HFFc6 (cell line): ENCODE measurements at places on chromosomes 12 and 14. TPM values are rescaled to one million over a fixed set of nuclear protein-coding genes. Genes with fewer than 3 reads are reported as not detected.

The LIN7A gene
- 14.8 to 23.4 TPM (median 15.8 TPM) in 3 replicates for total RNA-seq

The TEAD4 gene
- 19.9 to 24.7 TPM (median 20.5 TPM) in 3 replicates for total RNA-seq

The DPPA3 gene
- not detected in 3 replicates for total RNA-seq

The RAD9B gene
- total RNA-seq, result 0.74 to 1.4 TPM (median 0.90 TPM) in 3 replicates

DNA sequence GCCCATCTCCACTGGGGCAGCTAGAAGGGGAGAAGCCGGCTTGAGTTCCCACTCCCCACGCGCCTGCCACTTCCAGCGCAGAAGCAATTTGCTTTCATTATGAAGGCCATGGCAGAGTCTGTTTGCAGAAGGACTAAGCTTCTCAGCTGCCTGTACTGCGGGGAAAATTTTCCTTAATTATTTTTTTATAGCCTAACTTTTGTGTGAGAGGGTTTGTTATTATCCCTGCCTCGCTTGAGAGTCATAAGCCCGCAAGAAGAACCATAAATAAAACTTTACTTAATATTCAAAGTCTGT lies 56.0 kb upstream of the DLK1 start:
- DNase-seq, result no peak
- H3K4me3 ChIP-seq, result no peak overlapping the region
- H3K27ac ChIP-seq, result no peak overlapping the region
- no peaks in the 10 kb centered on the region for H3K36me3 ChIP-seq

- H3K4me1 ChIP-seq, result peaks cover 13% of the 10 kb centered on the region
- DNase-seq, result no peak
- H3K4me3 ChIP-seq, result no peak overlapping the region
- no peak overlapping the region for H3K27ac ChIP-seq
Observed at GRCh38 chr12:31029468-31029867, 44.2 kb upstream of the DDX11 start.

DNA sequence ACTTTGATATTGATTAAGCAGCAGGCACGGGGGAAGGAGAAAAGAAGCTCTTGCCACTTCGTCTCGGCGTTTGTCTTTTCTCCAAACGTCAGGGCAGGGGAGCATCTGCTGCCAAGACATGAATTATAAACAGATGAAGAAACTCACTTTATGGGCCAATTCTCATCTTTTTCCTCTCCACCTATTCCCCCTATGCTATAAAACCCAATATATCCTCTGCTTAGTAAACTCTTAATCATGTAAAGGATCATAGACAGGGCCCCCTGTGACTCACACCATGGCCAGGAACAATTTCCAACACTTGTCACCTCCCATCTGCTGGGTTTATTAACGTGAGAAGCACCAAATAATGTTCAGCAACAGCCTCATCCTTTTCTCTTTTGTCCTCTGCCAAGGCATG lies 1092.1 kb upstream of the TMEM132C start:
- H3K4me1 ChIP-seq, result peaks cover 45% of the 10 kb centered on the region
- no peaks in the 10 kb centered on the region; the same call in 1 of the 2 replicates for H3K27me3 ChIP-seq
- peak overlapping the region; percentile 34; the same call in 1 of the 2 replicates for H3K27ac ChIP-seq
- peak overlapping the region; percentile 17; the same call in 1 of the 2 replicates for H3K4me3 ChIP-seq

- peak; percentile 13 for DNase-seq
- no peaks in the 10 kb centered on the region for H3K27me3 ChIP-seq
- peak overlapping the region; percentile 34 for H3K27ac ChIP-seq
- H3K4me3 ChIP-seq, result peak overlapping the region; percentile 23; the same call in 1 of the 2 replicates
Observed at GRCh38 chr12:88833641-88834116, 253.4 kb upstream of the KITLG start.

DNA sequence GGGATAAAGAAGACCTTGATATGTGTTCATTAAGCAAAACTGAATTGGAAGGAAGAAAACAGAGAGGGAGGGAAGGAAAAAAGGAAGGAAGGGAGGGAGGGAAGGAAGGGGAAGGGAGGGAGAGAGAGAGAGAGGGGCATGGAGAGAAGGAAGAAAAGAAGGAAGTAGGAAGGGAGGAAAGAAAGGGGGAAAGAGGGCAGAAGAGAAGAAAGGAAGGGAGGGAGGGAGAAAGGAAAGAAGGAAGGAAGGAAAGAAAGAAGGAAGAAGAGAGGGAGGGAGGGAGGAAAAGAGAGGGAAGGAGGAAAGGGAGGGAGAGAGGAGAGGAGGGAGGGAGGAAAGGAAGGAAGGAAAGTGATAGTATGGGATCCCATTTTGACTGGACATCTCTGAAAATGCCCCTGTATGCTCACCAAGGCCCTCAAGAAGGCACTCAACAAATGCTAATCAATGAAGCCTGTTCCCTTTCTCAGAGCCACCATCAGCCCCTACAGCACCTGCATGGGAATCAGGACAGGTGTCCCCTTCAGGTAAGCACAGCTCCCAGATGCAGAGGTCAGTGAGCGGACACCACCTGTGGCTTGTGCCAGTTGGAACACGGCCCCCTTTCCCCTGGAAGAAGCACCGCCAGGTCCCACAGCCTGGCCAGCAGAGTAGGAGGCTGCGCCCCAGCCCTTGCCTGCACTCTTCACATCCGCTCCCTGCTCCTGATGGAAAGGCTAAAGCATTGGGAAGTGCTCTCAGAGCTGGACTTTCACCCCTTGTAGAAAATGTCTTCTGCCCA lies 161.4 kb upstream of the DIO3 start:
- DNase-seq, result no peak
- H3K4me1 ChIP-seq, result peaks cover 14% of the 10 kb centered on the region; the same call in 1 of the 2 replicates
- 0 out of 2 replicates have a peak, but pooled peaks cover 5% of the 10 kb centered on the region for H3K36me3 ChIP-seq
- H3K27me3 ChIP-seq, result peaks cover 19% of the 10 kb centered on the region
- no peak overlapping the region for H3K27ac ChIP-seq
- no peak overlapping the region for H3K4me3 ChIP-seq

DNA sequence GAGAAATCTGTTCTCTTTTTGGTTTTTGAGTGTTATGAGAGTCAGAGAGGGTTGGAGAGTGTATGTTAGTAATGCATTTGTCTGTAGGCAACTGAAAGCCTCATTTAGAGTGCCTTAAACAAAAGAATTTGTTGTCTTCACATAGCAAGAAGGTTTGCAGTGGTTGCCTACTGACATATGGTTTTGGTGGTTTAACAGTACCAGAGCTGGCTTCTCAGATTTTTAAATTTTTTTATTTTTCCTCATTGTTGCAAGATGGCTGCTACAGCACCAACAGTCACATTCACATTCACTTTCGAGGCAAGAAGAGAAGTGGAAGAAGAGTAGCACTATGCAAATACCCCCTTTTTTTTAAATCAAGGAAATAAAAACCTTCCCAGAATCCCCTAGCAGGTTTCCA lies 106.5 kb downstream of the ADCK1 start:
- no peaks in the 10 kb centered on the region; the same call in 1 of the 2 replicates for H3K27me3 ChIP-seq
- no peak overlapping the region for H3K27ac ChIP-seq
- peaks cover 21% of the 10 kb centered on the region; the same call in 1 of the 2 replicates for H3K4me1 ChIP-seq

DNA sequence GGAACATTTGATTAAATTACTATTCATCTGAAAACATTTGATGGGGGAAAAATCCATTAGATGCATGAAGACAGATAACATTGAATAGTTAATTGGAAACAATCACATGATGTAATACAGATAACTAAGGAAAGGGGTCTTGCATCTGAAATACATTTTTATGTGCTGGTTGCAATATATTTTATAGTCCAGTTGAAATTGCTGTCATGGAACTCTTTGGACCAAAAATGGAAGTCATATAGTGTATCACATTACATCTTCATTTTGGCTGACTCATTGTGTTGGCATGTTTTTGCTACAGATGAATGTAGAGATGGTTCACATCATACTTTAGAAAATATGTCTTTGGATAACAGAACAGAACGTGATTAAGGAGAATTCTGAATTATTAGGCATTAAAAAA lies 43.0 kb upstream of the GNPNAT1 start:
- 0 out of 2 replicates have a peak, but pooled peaks cover 4% of the 10 kb centered on the region for H3K36me3 ChIP-seq
- peaks cover 58% of the 10 kb centered on the region for H3K4me1 ChIP-seq
- peak; percentile 82 for DNase-seq
- peak overlapping the region; percentile 76 for H3K4me3 ChIP-seq

- H3K36me3 ChIP-seq, result no peaks in the 10 kb centered on the region
- no peak for DNase-seq
- no peaks in the 10 kb centered on the region for H3K4me1 ChIP-seq
Observed at GRCh38 chr14:51147183-51147582, 52.3 kb upstream of the TRIM9 start.

DNA sequence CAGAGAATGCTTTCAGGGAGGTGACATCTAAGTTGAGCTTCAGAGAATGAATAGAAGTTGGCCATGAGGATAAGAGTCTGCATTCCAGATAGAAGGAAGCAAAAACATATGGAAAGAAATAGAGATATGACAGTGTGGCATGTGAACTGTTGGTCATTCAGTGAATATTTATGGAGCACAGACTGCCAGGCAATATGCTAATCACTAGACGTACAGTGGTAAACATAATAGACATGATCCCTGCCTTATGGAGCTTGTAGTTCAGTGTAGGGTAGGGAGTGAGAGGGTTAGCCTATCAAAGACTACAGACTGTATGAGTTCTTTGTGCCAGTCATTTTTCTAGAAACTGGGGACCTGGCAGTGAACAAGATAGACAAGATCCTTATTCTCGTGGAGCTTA lies 53.9 kb downstream of the VEZT start:
- H3K4me3 ChIP-seq, result no peak overlapping the region
- H3K27ac ChIP-seq, result no peak overlapping the region
- peaks cover 23% of the 10 kb centered on the region for H3K36me3 ChIP-seq
- DNase-seq, result no peak

- no peak overlapping the region for H3K4me3 ChIP-seq
- peaks cover 8% of the 10 kb centered on the region for H3K27me3 ChIP-seq
- no peak for DNase-seq
- H3K36me3 ChIP-seq, result no peaks in the 10 kb centered on the region
- H3K4me1 ChIP-seq, result no peaks in the 10 kb centered on the region
Observed at GRCh38 chr14:99207456-99207855, 64.5 kb downstream of the BCL11B start.

DNA sequence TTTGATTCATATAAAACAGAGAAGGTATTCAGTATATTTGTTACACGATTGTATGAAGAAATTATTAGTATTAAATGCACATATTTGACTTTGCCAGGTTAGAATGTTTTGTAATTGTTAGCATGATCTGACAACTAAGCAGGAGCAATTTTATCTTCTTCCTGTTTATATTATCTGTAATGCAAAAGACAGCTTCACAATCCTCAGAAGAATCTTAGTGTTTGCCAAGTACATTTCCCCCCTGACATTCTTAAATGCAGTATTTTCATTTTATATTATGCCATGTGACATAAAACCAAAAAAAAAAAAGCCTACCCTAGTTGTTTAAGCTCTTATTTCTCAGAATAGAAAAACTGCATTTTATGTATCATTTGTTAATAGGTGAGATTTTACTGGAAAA lies 469.4 kb downstream of the FOXG1 start:
- no peaks in the 10 kb centered on the region for H3K27me3 ChIP-seq
- peak overlapping the region; percentile 94 for H3K27ac ChIP-seq
- H3K4me3 ChIP-seq, result peak overlapping the region; percentile 77
- no peak for DNase-seq
- H3K4me1 ChIP-seq, result peaks cover 74% of the 10 kb centered on the region

DNA sequence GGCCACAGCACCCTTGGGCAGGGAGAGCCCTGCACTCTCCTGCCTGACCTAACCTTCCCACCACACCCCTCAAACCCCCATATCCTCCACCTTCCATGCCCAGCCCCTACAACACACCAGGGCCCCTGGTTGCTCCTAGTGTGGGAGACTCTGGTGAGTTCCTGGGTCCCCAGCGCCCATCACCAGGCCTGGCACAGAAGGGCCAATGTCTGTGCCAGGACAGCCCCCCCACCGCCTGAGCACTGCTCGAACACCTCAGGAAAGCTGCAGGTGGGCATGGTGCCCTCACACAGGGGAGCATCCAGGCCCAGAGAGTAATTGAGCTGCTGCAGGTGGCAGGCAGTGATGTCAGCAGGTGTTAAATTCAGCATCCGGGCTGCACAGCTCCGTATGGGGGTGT lies 15.2 kb downstream of the ADCY6 start:
- peaks cover 23% of the 10 kb centered on the region for H3K36me3 ChIP-seq
- H3K27ac ChIP-seq, result no peak overlapping the region
- DNase-seq, result no peak

DNA sequence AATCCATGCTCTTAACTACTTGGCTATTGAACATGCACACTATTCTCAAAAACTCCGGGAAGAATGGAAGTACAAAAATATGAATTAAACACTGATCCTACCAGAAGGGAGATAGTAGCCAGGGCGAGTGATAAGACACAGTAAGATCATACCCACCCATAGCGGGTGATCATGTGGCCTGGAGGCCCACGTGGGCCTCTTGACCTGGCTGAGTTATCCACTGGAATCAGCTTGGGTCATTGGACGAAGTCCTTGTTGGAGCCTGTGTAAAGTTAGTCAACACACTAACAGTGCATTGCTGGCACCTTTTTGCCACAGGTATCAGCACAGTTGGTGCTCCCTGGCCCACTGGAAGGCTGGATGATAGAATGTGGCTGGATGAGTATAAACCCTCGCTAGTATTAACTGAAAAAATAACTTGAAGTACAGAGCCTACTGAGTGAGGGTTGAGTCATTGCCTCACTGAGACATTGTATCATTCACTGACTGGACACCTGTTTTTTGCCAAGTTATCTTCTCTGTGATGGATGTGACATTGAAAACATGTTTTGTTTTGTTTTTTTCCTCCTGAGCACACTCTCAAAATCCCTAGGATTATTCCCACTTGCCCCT lies 149.2 kb upstream of the FUT8 start:
- H3K27ac ChIP-seq, result no peak overlapping the region
- H3K27me3 ChIP-seq, result peaks cover 6% of the 10 kb centered on the region
- no peak overlapping the region for H3K4me3 ChIP-seq
- H3K4me1 ChIP-seq, result peaks cover 46% of the 10 kb centered on the region

DNA sequence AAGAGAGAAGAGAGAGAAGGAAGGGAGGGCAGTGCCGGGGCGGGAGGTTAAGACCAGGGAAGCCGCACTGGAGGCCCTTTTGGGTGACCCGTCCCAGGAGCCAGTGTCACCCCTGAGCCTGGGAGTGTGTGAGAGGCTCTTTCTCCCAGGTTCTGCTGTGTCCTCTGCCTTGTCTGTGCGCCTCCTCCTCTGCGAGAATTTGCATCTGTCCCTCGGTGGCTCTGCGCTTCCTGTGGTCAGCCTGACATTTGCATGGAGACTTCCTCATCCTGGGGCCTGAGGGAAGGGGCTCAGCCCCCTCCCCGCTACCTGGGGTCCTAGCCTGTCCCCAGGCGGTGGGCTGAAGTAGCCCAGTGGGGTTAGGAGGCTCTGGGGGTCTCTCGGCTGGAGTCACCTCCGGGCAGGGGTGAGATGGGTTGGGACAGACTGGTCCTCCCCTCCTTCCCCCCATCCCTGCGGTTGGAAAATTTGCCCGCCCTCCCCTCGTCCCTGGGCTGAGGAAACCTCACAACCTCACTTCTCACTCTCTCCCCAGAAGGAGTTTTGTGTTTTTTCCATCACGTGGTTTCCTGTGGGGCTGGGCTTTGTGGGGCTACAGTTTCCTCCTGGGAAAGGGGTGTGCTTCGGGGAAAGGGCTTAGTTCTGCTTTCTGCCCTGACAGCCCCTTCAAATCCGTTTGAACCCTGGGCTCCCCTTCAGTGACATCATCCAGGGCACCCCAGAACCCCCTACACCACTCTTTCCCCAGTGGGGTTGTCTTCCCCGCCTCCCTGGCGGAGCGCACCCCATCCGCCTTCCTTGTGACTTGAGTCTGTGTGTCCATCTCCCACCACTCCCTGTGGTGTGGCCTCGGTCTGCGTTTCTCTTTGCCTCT lies 2.5 kb downstream of the PTPN6 start:
- H3K4me1 ChIP-seq, result peaks cover 7% of the 10 kb centered on the region; the same call in 1 of the 2 replicates
- H3K27me3 ChIP-seq, result peaks cover 2% of the 10 kb centered on the region
- no peak overlapping the region for H3K27ac ChIP-seq
- no peaks in the 10 kb centered on the region for H3K36me3 ChIP-seq
